ENCODE measurements at places on chromosomes 3 and 15. TPM values are rescaled to one million over a fixed set of nuclear protein-coding genes. Genes with fewer than 3 reads are reported as not detected.
A peak's percentile ranks its signal among the peaks of the same experiment; 100 is the strongest.

DNA sequence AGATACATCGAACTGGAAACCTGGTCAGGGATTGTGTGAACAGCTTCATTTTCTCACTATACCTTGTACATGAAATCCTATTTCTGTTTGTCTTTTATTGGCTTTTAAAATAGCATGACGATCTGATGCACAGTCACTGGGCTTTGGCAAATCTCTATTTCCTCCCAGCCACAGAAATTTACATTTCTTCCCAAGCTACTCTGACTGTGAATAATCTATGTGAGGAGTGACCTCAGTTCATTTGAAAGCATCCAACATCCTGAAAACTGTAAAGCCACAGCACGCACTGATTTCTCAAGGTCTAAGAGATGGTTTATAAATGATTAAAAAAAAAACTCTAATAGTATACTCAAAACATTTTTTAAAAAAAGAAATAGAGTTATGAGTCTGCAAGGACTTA lies 450.3 kb downstream of the IL5RA start:
- no peaks in the 10 kb centered on the region for H3K36me3 ChIP-seq
- H3K4me3 ChIP-seq = no peak overlapping the region
- no peaks in the 10 kb centered on the region for H3K27me3 ChIP-seq
- no peak for DNase-seq
- H3K4me1 ChIP-seq = peaks cover 8% of the 10 kb centered on the region

DNA sequence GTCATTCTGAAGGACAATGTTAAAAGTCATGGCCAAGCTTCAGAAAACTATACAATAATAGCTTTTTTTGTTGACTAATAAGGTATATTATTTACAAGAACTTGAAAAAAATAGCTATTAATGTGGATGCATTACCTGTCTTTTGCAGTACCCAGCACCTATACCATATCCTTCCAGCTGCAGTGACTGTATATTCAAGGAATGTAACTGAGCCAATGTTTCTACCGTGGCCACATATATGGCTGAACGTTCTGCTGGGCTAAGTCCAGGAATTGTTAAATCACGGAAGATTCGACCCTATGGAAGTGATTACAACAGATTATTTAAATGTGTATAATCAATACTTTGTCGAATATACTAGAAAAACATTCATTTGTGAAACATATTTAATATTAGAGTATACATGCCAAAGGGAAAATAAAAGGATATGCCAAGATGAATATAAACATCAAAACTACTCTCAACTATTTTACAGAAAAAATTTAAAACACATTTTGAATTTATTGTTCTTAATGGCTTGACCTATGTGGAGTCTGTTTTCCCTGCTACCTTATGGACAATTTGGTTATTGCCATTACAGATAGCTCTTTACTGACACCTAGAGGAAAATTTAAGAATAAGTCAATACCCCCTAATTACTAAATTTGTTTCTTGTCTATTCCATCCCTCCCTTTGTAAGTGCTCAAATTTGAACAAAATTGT lies 17.6 kb downstream of the ACAD11 start:
- no peak overlapping the region for H3K4me3 ChIP-seq
- H3K4me1 ChIP-seq = peaks cover 5% of the 10 kb centered on the region
- no peaks in the 10 kb centered on the region for H3K27me3 ChIP-seq
- H3K36me3 ChIP-seq = peaks cover 24% of the 10 kb centered on the region

- peaks cover 8% of the 10 kb centered on the region for H3K27me3 ChIP-seq
- H3K4me1 ChIP-seq = no peaks in the 10 kb centered on the region
- H3K36me3 ChIP-seq = no peaks in the 10 kb centered on the region
- H3K27ac ChIP-seq = no peak overlapping the region
- no peak overlapping the region for H3K4me3 ChIP-seq
- no peak for DNase-seq
Observed at GRCh38 chr3:56137415-56137814, 330.9 kb downstream of the ERC2 start.

DNA sequence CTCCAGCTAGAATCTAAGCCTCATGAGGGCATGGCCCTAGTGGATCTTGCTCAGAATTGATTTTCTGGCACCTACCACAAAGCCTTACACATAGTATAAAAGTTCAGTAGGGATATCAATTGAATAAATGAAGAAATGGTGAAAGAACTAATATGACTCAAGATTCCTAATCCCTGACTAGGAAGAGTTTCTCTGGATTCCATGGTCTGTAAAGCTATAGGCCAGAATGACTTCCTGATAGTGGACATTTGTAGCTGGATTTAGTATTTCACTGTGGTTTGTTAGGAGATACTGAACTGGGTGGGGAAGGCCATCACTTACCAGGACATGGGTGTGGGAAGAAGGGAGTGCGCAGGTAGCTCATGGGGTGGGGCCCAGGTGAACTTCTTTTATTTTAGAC lies 168.9 kb downstream of the RAP2B start:
- H3K36me3 ChIP-seq = no peaks in the 10 kb centered on the region
- H3K4me1 ChIP-seq = peaks cover 14% of the 10 kb centered on the region
- H3K4me3 ChIP-seq = no peak overlapping the region
- H3K27me3 ChIP-seq = no peaks in the 10 kb centered on the region
- no peak overlapping the region for H3K27ac ChIP-seq

- H3K27me3 ChIP-seq = no peaks in the 10 kb centered on the region
- no peak for DNase-seq
- no peak overlapping the region for H3K4me3 ChIP-seq
- H3K27ac ChIP-seq = no peak overlapping the region
Observed at GRCh38 chr3:154625756-154626155, 195.8 kb upstream of the GPR149 start.

DNA sequence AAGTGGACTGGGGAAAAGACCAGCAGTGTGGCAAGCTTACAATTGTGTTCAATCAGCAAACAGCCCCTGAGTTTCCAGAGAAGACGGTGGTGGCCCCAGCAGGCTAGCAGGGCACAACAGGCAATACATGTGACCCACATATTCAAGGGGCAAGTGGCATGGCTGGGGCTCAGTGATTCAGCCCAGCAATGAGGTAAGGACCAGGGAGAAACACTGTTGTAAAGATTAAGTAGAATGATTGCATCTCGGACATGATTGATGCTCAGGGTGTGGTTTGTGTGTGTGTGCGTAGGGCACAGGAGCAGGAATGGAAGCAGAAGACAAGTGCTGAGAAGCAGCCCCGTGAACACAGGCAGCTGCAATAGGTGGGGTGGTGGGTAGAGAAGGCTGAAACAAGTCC lies 37.9 kb downstream of the KLHL6 start:
- peaks cover 59% of the 10 kb centered on the region for H3K4me1 ChIP-seq
- H3K27ac ChIP-seq = peak overlapping the region; percentile 74
- H3K36me3 ChIP-seq = peaks cover 38% of the 10 kb centered on the region
- DNase-seq = no peak
- H3K27me3 ChIP-seq = no peaks in the 10 kb centered on the region
- H3K4me3 ChIP-seq = peak overlapping the region; percentile 10

DNA sequence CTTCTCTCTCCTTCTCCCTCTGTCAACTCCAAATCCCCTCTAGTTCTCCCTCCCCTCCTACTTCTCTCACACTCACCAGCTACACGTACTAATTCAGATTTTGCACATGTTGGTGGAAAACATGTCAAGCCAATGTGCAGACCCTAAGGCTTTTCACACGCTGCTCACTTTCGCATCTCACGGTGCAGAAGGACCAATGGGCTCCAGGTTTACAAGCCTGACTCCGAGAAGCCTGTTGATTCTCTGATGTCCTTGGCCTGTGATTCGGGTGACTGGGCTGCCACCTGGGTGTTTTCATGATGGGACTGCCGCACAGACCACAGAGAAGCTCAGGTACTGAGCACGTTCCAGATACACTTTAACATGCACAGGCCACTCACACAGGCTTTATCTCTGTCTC lies 3.7 kb downstream of the FOXL2NB start:
- peaks cover 58% of the 10 kb centered on the region for H3K27me3 ChIP-seq
- no peaks in the 10 kb centered on the region for H3K36me3 ChIP-seq
- peaks cover 8% of the 10 kb centered on the region for H3K4me1 ChIP-seq
- DNase-seq = no peak
- H3K4me3 ChIP-seq = no peak overlapping the region

- H3K27ac ChIP-seq = no peak overlapping the region
- no peaks in the 10 kb centered on the region for H3K4me1 ChIP-seq
- no peaks in the 10 kb centered on the region for H3K27me3 ChIP-seq
- H3K4me3 ChIP-seq = no peak overlapping the region
- no peak for DNase-seq
- H3K36me3 ChIP-seq = no peaks in the 10 kb centered on the region
Observed at GRCh38 chr3:64878362-64878761, 190.6 kb upstream of the ADAMTS9 start.

GRCh38 chr3:58093574-58094195 lies 85.5 kb downstream of the FLNB start:
- no peaks in the 10 kb centered on the region for H3K4me1 ChIP-seq
- peaks cover 12% of the 10 kb centered on the region for H3K36me3 ChIP-seq
- H3K4me3 ChIP-seq = no peak overlapping the region
- no peak overlapping the region for H3K27ac ChIP-seq
- DNase-seq = no peak
- H3K27me3 ChIP-seq = no peaks in the 10 kb centered on the region

- H3K27ac ChIP-seq = no peak overlapping the region
- peaks cover 13% of the 10 kb centered on the region for H3K4me1 ChIP-seq
- DNase-seq = no peak
- no peaks in the 10 kb centered on the region for H3K36me3 ChIP-seq
- no peak overlapping the region for H3K4me3 ChIP-seq
- peaks cover 38% of the 10 kb centered on the region for H3K27me3 ChIP-seq
Observed at GRCh38 chr3:143859465-143860203, 11.4 kb upstream of the SLC9A9 start.

- H3K27ac ChIP-seq = no peak overlapping the region
- DNase-seq = no peak
- H3K4me1 ChIP-seq = no peaks in the 10 kb centered on the region
- H3K27me3 ChIP-seq = no peaks in the 10 kb centered on the region
- no peaks in the 10 kb centered on the region for H3K36me3 ChIP-seq
Observed at GRCh38 chr3:79086514-79086913, 681.3 kb downstream of the ROBO1 start.

DNA sequence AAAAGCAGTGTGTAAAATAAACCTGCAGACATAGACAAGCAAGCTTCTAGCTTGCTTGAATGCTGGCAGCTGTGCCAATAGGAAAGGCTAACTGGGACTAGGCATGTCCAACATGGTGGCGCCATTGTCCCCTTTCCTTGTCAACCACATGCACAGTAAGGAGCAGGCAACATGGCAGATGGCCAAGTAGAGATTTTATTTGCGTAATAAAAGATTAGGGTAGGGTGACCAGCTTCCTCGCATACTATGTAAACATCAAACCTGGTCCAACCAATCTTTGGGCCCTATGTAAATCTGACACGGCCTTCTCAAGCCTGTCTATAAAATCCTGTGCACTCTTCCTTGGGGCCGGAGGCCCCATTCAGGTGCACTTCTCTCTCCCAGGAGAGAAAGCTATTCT lies 575.4 kb upstream of the GOLIM4 start:
- no peak overlapping the region for H3K4me3 ChIP-seq
- no peak for DNase-seq
- H3K36me3 ChIP-seq = no peaks in the 10 kb centered on the region
- no peaks in the 10 kb centered on the region for H3K27me3 ChIP-seq
- no peaks in the 10 kb centered on the region for H3K4me1 ChIP-seq

- peaks cover 79% of the 10 kb centered on the region for H3K36me3 ChIP-seq
- H3K27ac ChIP-seq = no peak overlapping the region
- peaks cover 19% of the 10 kb centered on the region for H3K4me1 ChIP-seq
- no peak overlapping the region for H3K4me3 ChIP-seq
- no peaks in the 10 kb centered on the region for H3K27me3 ChIP-seq
- no peak for DNase-seq
Observed at GRCh38 chr3:25751725-25752124, 31.5 kb downstream of the NGLY1 start.

DNA sequence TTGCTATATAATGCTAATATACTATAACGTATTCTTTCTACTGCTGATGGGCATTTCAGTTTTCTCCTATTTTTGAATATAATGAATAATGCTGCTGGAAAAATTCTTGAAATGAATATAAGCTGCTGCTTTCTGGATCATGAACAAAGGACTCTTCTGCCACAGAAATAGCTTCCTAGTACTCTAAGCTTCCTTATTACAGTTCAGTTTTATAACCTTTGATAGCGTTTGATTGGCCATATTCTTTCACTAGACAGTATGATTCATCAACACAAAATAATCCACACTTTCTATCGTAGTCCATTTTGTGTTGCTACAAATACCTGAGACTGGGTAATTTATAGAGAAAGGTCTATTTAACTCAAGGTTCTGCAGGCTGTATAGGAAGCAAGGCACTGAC lies 16.4 kb upstream of the UBE3A start:
- no peak for DNase-seq
- H3K36me3 ChIP-seq = no peaks in the 10 kb centered on the region
- H3K4me1 ChIP-seq = no peaks in the 10 kb centered on the region
- H3K4me3 ChIP-seq = no peak overlapping the region

- H3K4me1 ChIP-seq = no peaks in the 10 kb centered on the region
- no peak for DNase-seq
- peaks cover 5% of the 10 kb centered on the region for H3K27me3 ChIP-seq
- H3K36me3 ChIP-seq = no peaks in the 10 kb centered on the region
- H3K4me3 ChIP-seq = no peak overlapping the region
- no peak overlapping the region for H3K27ac ChIP-seq
Observed at GRCh38 chr3:155352900-155353490, 59.5 kb upstream of the STRIT1 start.

GRCh38 chr15:33586786-33587697 lies 276.3 kb downstream of the RYR3 start:
- H3K27ac ChIP-seq = no peak overlapping the region
- H3K4me3 ChIP-seq = no peak overlapping the region
- H3K27me3 ChIP-seq = no peaks in the 10 kb centered on the region
- H3K36me3 ChIP-seq = no peaks in the 10 kb centered on the region
- DNase-seq = no peak
- no peaks in the 10 kb centered on the region for H3K4me1 ChIP-seq

DNA sequence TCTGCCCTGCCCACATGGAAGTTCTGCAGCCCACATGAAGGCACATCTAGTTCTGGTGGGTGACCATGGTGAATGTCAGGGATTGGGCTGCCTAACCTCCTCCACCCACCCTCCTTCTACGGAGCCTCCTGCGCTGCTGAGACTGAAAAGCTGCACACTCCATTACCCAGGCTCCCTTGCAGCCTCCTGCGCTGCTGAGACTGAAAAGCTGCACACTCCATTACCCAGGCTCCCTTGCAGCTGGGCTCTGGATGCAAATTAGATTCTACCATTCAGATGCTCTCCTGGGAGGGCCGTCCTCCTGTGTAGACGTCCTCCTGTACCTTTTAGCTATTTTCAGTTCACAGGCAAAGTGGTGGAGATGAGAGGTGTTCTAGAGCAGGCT lies 32.1 kb downstream of the POMGNT2 start:
- H3K36me3 ChIP-seq = no peaks in the 10 kb centered on the region
- no peak for DNase-seq
- peaks cover 7% of the 10 kb centered on the region for H3K4me1 ChIP-seq
- no peak overlapping the region for H3K27ac ChIP-seq
- no peak overlapping the region for H3K4me3 ChIP-seq

GRCh38 chr3:123424321-123424998 lies 24.4 kb downstream of the ADCY5 start:
- no peaks in the 10 kb centered on the region for H3K36me3 ChIP-seq
- no peak overlapping the region for H3K4me3 ChIP-seq
- H3K27me3 ChIP-seq = peaks cover 2% of the 10 kb centered on the region
- no peak overlapping the region for H3K27ac ChIP-seq
- no peak for DNase-seq

APPL1 gene
- total RNA-seq = 43.8 TPM

LINS1 gene
- 39.2 TPM for total RNA-seq

CCR9 gene
- total RNA-seq = not detected

FXR1 gene
- total RNA-seq = 163 TPM

DLL4 gene
- total RNA-seq = 0.14 TPM

MINAR1 gene
- total RNA-seq = 0.55 TPM
